ENCODE measurements at places on chromosomes 5 and 9.

- no peak for DNase-seq
Observed at GRCh38 chr5:65263321-65263720, 218.4 kb downstream of the ADAMTS6 start.

DNA sequence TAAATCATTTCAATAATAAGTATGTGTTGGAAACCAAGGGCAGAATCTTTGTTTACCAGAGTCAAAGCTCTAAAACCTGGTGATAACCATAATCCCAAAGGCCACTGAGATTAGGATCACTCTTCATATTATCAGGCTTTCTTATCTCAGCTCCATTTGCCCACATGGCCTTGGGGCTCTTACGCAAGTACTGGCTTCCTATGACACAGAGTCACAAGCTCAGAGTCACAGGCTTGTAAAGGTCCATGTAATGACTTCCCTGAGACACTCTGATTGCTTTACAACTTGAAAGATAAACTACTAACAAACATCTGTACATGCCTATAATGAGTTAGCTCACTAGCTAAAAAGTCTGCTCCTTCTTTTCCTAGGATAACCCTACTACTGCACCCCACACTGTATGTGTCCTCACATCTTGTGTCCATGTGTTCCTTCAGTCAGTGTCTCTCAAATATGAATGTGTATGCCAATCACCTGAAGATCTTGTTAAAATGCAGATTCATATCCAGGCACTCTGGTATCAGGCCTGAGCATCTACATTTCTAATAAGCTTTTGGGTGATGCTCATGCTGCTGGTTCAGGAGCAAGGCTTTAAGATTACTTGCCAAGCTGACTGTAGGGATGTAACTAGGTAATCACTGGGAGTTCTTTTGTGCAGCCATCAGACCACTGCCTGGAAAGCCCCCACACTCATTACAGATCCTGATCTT lies 28.4 kb downstream of the SEMA6A start:
- no peak for DNase-seq

DNA sequence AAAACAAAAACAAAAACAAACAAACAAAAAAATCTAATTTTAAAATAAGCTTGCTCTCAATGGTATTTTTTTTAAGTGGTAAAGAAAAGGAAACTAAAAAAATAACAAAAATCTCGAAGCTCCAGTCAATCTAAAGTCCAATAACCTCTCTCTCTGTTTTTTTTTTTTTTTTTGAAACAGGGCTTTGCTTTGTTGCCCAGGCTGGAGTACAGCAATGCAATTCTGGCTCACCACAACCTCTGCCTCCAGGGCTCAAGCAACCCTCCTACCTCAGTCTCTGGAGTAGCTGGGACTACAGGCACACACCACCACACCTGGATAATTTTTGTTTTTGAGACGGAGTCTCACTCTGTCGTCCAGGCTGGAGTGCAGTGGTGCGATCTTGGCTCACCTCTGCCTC lies 25.9 kb upstream of the GLDC start:
- DNase-seq, result no peak

DNA sequence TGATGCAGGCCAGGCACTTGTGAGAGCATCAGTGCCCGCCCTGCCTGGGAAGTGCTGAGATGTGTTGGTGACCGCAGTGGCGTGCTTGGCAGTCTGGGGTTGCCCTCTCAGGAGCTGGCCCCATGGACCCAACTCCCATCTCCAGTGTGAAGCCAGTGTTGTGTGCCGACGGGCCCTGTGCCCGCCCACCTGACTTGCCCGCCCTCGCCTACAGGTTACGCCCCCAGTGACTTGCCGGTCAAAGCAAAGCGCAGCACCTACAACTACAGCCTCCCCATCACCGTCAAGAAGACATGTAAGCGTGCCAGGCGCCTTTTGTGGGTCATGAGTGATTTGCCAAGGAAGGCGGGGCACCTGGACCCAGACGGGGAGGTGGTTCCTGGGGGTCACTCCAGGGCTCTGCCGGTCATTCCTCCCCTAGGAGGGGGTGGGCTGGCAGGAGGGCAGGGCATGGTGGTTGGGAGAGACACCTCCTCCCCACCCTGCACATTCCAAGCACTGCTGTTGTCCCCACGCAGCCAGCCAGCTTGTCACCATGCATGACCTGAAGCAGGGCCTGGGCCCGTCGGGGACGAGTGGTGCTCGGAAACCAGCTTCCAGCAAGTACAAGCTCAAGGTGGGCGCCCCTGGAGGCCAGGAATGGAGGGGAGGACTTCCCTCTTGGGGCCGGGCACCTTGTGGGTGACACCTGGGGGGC lies 7.4 kb upstream of the CEL start:
- DNase-seq, result no peak

- DNase-seq, result no peak
Observed at GRCh38 chr5:36734422-36734821, 128.0 kb downstream of the SLC1A3 start.

DNA sequence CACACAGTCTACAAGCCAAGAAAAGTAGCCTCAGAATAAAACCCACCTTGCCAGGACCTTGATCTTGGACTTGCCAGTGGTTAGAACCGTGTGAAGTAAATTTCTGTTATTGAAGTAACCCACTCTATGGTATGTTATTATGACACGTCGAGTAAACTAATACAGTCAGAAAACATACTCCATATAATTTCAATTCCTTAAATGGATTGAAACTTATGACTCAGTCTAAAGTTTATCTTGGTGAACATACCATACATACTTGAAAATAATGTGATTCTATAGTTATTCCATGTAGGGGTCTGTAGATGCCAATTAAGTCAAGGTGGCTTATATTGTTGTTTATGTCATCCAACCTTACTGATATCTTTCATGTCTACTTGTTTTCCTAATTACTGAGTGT lies 950.7 kb downstream of the TLE4 start:
- DNase-seq, result no peak

DNA sequence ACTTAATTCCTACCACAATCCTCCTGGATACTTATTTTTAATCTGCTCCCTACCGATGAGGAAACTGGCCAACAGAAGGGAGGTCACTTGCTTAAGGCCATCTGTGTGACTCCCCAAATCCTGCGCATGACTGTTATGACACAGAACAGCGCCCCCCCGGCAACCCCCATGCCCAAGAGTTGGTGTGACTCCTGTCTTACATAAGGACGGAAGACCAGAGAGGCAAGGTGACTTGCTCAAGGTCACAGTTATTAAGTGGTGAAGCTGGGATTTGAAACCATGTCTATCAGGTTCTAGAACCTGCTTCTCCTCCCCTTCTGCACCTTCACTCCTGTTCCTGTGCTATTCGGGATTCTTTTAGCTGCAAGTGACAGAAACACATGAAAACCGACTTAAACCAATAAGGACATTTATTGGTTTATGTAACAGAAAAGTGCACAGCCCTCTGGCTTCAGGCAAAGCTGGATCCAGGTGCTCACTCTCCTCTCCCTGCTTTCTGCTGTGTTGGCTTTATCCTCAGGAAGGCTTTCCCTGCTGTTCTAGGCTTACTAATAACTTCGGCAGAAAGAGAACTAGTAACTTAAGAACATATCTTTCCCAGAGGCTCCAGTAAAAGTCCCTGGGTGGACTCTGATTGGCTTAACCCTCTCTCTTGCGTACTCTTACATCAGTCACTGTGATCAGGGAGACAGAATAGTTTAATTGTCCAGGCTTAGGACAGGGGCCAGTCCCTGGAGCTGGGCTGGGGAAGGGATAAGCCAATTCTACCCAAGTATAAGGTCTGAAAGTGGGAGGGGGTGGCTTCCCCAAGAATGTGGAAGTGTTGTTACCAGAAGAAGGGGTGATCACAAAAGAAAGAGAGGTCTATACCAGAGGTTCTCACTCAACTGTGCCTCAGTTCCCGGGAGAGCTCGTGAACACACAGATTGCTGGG lies 43.7 kb downstream of the FGF18 start:
- DNase-seq, result no peak

DNA sequence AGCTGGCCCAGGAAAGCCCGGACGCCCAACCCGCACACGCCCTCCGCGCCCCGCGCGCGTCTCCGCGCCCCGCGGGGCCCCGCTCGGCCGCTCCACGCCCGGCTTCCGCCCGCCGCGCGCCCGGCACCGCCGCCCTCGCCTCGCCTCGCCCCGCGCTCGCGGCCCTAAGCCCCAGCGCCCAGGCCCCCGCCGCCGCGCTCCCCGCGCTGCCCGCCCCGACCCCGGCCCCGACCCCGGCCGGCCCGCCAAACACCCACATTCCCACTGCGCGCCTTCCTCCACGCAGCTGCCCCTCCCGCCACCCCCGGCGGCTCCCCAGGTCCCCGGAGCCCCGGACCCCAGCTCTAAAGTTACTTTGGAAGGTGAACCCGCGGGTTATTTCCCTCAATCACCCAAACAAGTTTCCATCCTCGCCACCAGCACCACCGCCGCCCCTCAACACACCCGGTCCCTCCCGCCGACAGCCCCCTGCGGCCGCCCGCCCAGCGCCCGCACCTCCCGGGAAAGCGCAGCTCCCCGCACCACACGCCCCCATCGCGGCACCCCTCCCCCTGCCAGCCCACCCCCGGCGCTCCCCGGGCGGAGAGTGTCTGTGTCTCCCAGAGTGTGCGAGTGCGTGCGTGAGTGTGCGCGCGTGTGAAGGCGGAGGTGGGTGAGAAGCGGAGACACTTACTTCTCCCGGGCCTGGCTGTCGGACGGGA lies 439 bp downstream of the SSBP2 start:
- no peak for DNase-seq

- no peak for DNase-seq
Observed at GRCh38 chr5:77590347-77590746, 48.2 kb downstream of the OTP start.

- DNase-seq, result no peak
Observed at GRCh38 chr5:68292316-68292715, 76.8 kb downstream of the PIK3R1 start.

DNA sequence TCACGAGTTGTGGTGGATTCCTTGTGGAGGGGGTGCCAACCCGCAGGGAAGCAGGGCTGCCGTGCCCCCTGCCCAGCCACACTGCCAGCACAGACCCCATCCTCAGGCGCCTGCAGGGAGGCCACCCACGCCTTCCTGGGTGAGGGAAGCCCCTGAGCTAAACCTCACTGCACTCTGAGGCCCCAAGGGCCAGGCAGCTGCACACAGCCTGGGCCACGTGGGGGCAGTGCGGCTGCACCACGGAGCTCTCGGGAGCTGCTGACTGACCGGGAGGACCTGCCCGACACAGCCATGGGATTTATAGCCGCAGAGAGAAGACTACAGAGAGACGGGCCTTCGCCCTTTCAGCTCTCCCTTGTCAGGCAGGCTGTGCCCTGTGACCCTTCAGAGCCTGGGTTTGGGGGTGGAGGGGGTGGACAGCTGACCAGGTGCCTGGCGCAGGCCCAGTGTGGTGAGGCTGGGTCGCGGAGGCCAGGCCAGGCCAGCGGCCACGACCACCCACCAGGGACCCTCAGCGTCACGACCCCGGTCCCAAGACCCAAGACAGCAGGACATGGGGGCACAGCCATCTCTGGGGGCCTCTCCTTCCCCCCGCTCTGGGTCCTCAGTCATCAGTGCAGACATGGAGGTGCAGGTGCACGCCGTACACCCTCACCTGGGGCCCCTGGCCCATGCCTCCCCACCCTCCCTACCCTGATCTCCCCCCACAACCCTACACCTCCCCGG lies 4.3 kb upstream of the AHRR start:
- DNase-seq, result peak; percentile 21

DNA sequence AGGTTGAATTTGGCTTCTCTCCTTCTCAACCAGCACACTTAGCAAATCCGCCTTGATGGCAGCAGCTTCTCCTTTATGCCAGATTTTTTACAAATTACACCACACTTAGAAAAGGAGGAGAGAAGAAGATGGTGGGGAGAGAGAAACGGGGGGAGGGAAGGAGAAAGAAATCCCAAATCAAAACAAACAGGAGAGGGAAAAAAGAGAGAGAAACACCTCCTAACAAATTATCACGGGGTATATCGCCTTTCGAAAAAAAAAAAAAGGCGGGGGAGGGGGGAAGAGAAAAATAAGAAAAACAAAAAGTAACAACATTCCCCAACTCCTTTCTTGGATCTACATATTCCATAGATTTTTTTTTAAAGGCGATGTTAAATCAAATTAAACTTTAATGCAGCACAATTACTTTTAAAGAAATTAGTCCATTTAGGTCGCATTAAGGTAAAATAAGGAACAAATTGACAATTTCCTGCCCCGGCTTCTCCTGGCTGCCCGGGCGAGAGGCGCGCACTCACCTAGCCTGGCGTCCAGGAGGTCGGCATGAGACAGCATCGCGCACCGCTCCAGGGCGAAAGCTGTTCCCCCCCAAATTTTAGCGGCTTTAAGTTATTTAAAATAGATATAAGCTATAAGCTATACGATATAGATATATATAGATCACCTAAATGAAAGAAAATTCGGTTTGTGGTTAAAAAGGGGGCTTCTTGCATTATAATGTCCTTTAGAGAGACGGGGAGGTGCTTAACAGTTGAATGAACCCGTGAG lies at the start of gene OTP:
TSS of gene OTP (minus strand) at position 716 of the 765 bp plus-strand sequence. CDS start at position 552, 164 bp downstream.
- no peak for DNase-seq

GRCh38 chr9:8614926-8615440 lies 815.4 kb upstream of the DMAC1 start:
- no peak for DNase-seq

DNA sequence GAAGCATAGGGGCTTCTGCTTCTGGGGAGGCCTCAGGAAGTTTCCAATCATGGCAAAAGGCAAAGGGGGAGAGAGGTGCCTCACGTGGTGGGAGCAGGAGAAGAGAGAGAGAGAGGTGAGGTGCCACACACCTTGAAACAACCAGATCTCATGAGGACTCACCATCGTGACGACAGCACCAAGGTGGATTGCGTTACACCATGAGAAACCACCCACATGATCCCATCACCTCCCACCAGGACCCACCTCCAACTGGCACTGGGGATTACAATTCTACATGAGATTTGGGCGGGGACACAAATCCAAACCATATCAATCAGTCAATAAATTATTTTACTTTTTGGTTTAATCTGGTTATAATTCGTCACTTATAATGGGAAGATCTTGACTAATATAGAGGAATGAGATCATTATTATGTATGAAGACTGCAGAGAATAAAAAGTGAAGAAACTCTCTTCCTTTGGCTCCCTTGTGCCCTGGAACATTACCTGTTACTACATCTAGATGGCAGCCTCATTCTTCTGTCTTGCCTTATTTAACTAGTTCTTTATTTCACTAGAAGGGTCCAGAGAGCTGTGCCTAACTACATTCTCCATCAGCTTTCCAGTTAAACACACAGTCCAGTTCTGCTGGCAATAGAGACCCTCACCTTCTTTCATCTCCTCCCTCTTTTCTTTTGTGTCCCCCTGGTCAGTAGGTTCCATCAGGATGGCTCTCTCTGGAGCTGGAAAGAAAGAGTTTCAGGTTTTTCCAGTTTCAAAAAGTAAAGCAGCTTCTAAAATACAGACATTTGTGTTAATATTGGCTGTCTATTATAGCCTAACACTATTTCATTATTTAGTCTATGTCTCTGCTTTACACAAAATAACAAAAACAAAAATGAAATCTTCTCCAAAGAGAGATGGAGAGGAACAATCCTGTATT lies 21.7 kb upstream of the SPINK7 start:
- no peak for DNase-seq

GRCh38 chr5:93078082-93079038 lies 502.7 kb downstream of the NR2F1-AS1 start:
- DNase-seq, result no peak

Data from stimulated activated CD4-positive, alpha-beta T cell treated with anti-CD3 and anti-CD28 coated beads, Interleukin-1b, Interleukin-23, amount 100 ng/mL, for 1 hour (primary cell).